Activated T-cell treated with anti-CD3 and anti-CD28 coated beads, Interleukin-2, amount 50 U/mL, for 72 hours (primary cell): ENCODE measurements at places on chromosomes 4 and X. TPM values are rescaled to one million over a fixed set of nuclear protein-coding genes. Genes with fewer than 3 reads are reported as not detected.

DNA sequence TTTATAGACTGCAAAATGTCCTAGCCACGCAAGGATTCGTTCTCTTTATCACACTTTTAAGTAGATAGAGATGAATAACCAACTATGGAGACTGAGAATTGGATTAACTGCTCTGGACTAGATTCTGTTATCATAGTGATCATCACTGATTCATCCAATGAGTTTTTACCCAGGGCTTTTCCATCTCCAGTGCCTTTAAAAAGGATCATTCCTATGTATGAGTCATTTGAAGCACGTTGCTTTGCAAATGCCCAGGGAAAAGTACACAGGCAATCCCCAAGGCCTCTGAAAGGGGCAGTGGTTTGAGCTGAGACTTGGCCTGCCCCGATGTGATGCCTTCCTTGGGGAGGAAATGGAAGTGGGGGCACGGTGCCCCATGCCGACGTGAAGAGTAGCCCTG is 122.7 kb upstream of the PSAPL1 start:
- DNase-seq = no peak

DNA sequence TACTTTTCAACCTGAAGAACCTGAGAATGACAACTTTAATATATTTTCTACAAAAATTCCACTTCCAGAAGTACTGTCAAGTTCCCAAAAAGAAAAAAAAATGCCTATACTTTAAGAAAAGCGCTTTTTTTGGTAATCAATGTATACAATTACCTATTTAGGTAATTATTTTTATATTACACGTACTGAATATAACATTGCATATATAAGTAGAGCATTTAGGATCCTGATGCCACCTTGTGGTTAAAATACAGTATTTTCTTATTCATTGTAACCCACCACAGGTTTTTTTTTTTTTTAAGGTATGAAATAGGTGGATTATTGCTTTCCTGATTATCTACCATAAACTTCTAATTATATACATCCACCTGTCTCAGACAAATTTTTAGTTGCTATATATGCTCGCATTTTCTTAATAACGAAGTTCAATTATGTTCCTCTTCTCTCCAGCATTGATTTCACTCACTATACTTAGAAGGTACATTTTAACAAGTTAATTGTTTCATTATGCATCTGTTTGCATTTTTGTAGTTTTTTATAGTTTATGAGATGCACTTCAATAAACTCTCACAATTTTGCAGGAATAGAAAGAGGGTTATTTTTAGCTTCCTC is 5.2 kb downstream of the MAP9 start:
- DNase-seq = no peak

GRCh38 chr4:106481801-106482200 is 113.2 kb upstream of the GIMD1 start:
- DNase-seq = no peak

- no peak for DNase-seq
These were observed 1.2 kb downstream of the POU3F4 start for GRCh38 chrX:83509254-83509801.

GRCh38 chr4:36841583-36842326 is 402.8 kb upstream of the NWD2 start:
- no peak for DNase-seq

- DNase-seq = no peak
These were observed 137.1 kb downstream of the DDX53 start for GRCh38 chrX:23136816-23137215.

DNA sequence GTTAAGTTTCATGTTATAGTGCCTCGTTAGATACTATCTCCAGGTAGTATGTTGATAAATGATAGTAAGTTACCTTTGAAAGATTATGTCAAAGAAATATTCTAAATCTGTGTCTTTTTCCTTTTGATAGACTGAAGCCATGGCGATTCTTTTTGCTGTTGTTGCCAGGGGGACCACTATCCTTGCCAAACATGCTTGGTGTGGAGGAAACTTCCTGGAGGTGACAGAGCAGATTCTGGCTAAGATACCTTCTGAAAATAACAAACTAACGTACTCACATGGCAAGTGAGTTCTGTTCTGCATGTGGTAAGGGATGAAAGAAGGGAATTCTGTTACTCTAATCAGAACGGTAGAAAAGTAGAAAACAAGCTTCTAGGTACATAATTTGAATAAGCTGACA is 8.2 kb downstream of the VAMP7 start:
- no peak for DNase-seq

DNA sequence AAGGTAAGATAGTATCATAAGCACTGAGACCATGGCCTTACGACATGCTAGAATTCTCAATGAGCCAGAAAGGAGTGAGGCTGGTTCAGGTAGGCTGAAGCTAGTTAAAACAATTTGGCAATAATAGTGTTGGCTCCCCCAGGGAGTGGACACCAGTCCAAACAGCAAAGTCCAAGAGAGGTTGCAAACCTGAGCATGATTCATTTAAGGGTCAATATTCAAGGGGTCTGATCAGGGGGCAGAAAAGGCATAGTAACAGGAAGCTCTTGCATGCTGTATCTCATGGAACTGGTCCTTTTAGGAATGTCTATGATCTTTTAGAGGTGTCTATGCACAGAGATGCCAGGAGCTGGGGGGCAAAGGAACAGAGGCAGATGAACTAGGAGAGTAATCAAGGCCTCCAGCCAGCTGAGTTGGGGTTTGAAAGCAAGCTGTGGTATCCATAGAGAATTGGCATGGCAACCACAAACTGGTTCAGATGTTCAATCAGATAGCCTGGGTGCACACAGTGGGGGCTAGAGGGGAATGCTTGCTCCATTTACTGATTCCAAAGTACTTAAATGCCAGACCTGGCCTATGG is 5.1 kb downstream of the GJB1 start:
- no peak for DNase-seq

GRCh38 chr4:175273995-175274753 is 356.0 kb downstream of the ADAM29 start:
- no peak for DNase-seq

DNA sequence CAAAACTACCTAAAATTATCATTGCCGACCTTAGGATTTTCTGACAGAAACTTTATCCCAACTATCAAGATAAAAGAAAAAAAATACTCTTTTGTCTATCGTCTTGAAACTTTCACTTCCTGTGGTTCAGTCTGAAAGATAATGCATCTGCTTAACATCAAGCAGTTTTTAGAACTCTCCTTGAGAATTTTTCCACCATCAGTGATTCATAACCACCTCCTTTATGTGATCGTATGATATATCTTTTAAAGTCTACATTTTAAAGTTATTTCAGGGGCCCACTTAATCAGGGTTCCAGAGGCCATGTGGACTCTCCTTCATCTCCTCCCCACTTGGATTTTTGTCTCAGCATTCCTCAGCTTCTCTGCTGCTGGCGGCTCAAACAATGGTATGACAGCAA is 272.8 kb upstream of the TENM3 start:
- no peak for DNase-seq

Gene EPHA5
- total RNA-seq = not detected

Gene KIF4A
- 28.7 TPM for total RNA-seq

Gene PPP1R2C
- total RNA-seq = not detected

Gene BEX1
- 0.39 TPM for total RNA-seq

Gene CHIC1
- total RNA-seq = 6.0 TPM

Gene OTUD6A
- total RNA-seq = not detected
